ENCODE measurements at places on chromosomes 3 and 15. TPM values are rescaled to one million over a fixed set of nuclear protein-coding genes. Genes with fewer than 3 reads are reported as not detected.

The WWTR1 gene
- 75.0 TPM for total RNA-seq

The CLDN18 gene
- total RNA-seq = not detected

The IL17RC gene
- 70.6 TPM for total RNA-seq

The KIF15 gene
- total RNA-seq = 0.96 TPM

The DAZL gene
- not detected for total RNA-seq

The NPAP1 gene
- total RNA-seq = under 0.01 TPM

The NCK1 gene
- total RNA-seq = 0.80 TPM

The CKMT1A gene
- 103 TPM for total RNA-seq

The LRRC3B gene
- total RNA-seq = not detected

The SLCO2A1 gene
- total RNA-seq = 68.5 TPM

The SPINK8 gene
- not detected for total RNA-seq

The LTF gene
- total RNA-seq = not detected

The P2RY1 gene
- total RNA-seq = 37.0 TPM

The PIK3R4 gene
- total RNA-seq = 29.1 TPM

The LRRC31 gene
- 18.0 TPM for total RNA-seq

The UROC1 gene
- total RNA-seq = not detected

The SLC51B gene
- 94.8 TPM for total RNA-seq
